GM18507 (cell line): ENCODE measurements at places on chromosomes 1 and 21.

DNA sequence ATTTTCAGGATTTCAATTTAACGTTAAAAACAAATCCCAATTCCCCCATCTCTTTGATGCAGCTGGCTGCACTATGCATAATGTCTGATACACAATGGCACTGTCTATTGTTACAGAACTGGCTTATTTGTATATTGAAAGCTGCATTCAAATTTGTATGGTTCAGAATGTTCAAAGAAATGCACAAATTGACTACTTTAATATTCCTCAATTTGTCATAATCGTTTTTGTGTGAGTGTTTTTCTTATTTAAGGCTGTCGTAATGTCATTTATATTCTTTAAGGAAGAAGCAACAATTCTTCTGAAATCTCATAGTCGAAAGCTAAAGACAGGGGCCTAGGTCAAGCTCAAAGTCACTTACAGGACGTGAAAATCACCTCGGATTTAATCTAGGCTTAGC lies 341.4 kb upstream of the ZRANB2 start:
- DNase-seq: no peak

- DNase-seq: no peak
Measured at GRCh38 chr1:171550050-171550449, 64.7 kb downstream of the PRRC2C start.

- DNase-seq: no peak
Measured at GRCh38 chr1:19311503-19311930, 427 bp downstream of the AKR7A2 start.

GRCh38 chr1:233461847-233462246 lies 134.3 kb downstream of the MAP3K21 start:
- DNase-seq: no peak

- no peak for DNase-seq
Measured at GRCh38 chr1:221515496-221515895, 226.4 kb downstream of the DUSP10 start.

DNA sequence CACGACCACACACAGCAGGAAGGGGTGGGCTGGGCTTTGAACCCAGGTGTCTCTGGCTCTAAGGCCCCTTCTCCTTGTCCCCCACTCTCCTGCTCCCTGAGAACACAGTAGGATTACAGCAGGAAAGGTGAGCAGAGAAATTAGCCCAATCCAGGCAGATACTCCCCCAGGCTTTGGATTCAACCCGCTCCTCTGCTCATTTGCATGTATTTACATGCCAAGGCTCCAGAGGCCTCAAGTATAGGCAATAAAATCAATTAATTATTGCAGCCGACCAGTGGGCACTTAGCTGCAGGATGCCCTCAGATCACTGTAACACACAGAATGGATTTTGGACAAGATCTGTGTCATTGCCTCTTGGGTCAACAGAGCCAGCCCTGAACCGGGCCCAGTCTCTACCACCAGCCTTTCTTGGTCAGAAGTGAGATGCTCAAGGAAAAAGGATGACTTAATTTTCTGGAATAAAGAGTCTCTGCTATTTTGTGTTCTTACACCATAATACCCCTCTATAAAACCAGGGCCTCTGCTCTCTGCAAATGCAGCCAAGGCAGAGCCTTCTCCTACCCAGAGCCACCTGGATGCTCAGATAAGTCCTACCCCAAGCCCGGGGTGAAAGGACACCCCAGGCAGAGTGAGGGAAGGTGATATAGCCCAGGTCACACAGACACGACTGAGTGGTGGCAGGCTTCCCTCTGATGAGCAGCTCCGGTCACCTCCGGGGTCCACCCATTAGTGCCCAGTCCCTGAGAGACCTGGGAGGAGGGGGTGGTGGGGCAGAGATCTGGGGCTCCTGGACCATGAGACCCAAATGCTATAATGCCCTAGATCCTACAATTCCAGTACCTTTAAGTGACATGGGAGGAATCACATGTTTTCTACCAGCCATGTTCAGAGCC lies 28.9 kb downstream of the MATN1 start:
- no peak for DNase-seq

- no peak for DNase-seq
Measured at GRCh38 chr1:147080671-147081394, 91.4 kb downstream of the PRKAB2 start.

DNA sequence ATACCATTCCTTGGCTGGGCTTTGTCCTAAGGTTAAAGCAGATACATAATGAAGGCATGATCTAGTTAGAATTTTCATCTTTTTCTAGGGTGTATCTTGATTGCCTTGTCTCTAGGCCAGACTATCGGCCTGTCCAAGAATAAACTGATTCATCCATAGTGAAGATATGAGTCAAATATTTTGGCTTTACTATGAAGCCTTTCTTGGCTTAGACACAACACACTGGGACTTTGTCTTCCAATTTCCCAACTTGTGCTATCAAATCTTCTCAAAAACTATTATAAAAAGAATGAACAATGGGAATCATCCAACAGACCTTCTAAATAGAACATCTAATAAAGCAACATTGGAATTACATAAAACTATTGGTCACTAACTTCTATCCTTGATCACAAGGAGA lies 64.8 kb downstream of the WARS2 start:
- DNase-seq: no peak

DNA sequence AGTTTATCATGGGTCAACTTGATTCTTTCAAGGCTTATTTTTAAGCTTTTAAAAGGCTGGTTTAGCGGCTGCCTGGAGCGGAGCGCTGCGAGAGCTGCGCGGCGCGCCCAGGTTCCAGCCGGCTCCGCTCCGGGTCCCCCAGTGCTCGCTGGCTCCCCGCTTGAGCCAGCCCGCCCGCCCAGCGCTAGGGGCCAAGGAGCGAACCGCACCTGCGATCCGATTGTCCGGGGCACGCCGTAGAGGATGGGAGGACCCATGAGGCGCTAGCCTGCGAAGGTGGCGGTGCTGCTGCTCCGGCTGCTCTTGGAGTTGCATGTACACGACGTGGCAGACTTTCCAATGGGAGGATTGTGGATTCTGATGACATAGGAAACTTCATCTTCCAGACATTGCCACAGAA lies 9.9 kb upstream of the CFHR4 start:
- no peak for DNase-seq

GRCh38 chr21:26751305-26751704 lies 93.9 kb downstream of the ADAMTS1 start:
- DNase-seq: no peak

DNA sequence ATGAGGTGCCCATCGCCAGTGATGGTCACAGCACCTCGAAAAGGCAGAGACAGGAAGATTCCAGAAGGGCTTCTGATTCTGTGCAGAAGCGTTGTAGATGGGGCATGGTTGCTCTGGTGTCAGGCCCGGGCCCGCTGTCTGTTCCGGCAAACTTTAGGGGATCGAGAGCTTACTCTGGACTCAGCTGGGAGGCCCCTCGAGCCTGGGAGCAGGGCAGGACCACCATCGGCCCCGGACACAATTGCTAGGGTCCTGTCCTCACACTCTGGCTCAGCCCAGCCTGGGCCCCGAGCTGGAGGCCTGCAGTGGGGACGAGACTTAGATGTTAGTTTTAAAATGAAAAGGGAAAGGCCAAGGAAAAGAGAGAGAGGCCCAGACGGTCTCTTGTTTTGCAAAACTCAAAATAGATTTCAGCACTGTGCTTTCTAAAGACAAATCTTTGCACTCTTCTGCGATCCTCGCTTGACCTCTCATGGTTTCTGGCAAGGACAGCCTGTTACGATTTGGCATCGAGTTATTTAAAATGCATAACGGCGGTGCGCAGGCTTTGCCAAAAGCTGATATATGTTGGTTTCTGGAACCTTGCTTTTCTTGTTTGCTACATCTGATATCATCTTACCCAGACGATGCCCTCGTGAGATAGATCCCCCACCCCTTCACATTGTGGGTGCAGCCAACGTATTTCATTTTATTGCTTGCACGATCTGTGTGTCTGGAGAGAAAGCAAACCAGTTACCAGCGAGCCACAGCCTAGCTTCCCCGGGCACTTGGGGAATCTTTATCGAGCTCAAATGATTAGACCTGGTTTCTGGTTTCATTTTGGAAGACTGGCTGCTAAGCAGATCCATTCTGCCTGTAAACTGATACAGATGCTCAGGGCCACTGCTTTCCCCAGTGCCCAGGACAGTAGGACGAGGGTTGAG lies 58.0 kb downstream of the PRDM16 start:
- DNase-seq: no peak

- DNase-seq: no peak
Measured at GRCh38 chr21:44295163-44295573, 4.7 kb upstream of the PFKL start.

- DNase-seq: no peak
Measured at GRCh38 chr1:17507915-17508314, 31.6 kb upstream of the ARHGEF10L start.
